ENCODE measurements at places on chromosomes 4 and X.

- no peak for DNase-seq
Observed at GRCh38 chrX:7943600-7944245, 16.5 kb upstream of the PNPLA4 start.

DNA sequence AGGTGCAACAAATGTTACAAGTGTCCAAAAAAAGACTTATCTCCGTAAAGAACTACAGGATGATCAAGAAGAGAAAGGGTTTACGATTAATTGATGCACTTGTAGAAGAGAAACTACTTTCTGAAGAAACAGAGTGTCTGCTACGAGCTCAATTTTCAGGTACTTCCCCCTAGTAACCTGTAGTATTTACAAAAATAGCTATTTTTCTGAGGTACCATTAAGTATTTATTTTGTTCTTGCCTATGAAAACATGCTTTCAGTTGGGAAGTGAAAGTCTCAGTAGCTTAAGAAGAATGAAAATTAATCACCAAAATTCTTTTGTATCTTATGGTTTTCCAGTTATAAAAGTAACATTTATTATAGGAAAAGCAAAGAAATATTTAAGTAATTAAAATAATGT lies 5.9 kb downstream of the THAP9 start:
- DNase-seq: no peak

DNA sequence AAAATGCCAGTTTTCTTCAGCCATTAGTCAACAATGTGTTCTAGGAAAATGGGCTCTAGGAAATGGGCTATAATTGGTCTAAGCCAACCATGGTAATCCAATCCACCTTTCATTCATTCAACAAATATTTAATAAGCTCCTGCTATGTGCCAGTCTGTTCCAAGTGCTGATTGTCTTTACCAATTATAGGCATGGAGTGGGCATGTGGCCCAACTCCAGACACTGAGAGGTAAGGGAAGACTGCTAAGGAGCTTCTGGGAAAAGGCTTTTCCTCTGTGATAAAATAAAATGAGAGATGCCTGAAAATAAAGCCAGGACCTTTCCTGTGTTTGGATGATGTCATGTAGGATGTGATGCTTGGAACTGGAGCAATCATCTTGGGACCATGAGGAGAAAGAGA lies 43.3 kb downstream of the HOPX start:
- DNase-seq: no peak

GRCh38 chr4:17055788-17056187 lies 157.3 kb upstream of the LDB2 start:
- no peak for DNase-seq

GRCh38 chr4:948101-948935 lies 16.1 kb downstream of the TMEM175 start:
- DNase-seq: no peak

DNA sequence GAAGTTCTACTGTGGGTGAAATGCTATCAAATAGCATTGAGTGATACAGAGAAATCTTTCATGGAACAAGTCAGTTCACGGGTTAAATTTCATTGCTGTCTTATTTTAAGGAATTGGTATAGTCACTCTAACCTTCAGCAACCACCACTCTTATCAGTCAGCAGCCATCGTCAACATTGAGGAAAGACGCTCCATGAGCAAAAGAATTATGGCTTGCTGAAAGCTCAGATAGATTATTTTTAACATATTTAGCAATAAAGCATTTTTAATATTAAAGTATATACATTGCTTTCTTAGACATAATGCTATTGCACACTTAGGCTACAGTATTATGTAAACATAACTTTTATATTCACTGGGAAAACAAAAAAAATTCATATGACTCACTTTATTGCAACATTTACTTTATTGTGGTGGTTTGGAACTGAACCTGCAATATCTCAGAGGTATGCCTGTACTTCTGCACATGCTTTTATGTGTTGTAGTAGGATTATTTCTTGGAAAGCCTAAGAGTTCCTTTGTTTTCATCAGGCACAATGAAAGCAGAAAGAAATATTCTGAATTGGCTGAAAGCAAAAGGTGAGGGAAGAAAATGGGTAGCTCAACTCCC lies 586.7 kb downstream of the GBA3 start:
- no peak for DNase-seq

- no peak for DNase-seq
Observed at GRCh38 chr4:54363037-54363436, 133.9 kb downstream of the PDGFRA start.

All from effector CD4-positive, alpha-beta T cell (primary cell).